ENCODE measurements at places on chromosomes 7 and 10.

GRCh38 chr7:151374726-151375125, 33.1 kb downstream of the NUB1 start:
- H3K36me3 ChIP-seq: peaks cover 74% of the 10 kb centered on the region
- no peak overlapping the region for H3K4me3 ChIP-seq
- H3K27ac ChIP-seq: no peak overlapping the region
- no peaks in the 10 kb centered on the region for H3K27me3 ChIP-seq
- no peaks in the 10 kb centered on the region for H3K4me1 ChIP-seq
- no peak for DNase-seq

- H3K27me3 ChIP-seq: no peaks in the 10 kb centered on the region
- H3K36me3 ChIP-seq: no peaks in the 10 kb centered on the region
- no peak overlapping the region for H3K27ac ChIP-seq
- peaks cover 8% of the 10 kb centered on the region for H3K4me1 ChIP-seq
- DNase-seq: no peak
These were observed 39.9 kb downstream of the CYTH3 start for GRCh38 chr7:6232534-6232933.

DNA sequence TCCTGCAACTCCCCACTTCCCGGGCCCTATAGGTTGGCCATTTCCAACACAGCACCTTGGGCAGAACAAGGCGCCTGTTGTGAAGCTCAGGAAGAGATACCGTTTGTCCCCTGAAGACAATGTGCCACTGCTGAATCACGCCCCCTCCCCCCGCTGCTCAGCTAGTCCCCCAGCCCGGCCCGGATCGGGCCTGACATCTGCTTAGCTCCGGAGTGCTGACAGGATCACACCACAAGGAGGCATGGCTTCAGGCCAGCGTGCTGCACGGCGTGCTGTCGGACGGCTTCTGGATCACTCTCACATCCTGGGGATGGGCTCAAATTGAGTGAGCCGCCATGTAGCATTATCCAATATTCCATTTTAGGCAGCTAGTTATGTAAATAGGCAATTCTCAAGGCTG, 62.1 kb upstream of the EFCAB10 start:
- H3K4me3 ChIP-seq: no peak overlapping the region
- H3K4me1 ChIP-seq: no peaks in the 10 kb centered on the region
- H3K27ac ChIP-seq: no peak overlapping the region
- H3K27me3 ChIP-seq: no peaks in the 10 kb centered on the region
- peaks cover 46% of the 10 kb centered on the region for H3K36me3 ChIP-seq

DNA sequence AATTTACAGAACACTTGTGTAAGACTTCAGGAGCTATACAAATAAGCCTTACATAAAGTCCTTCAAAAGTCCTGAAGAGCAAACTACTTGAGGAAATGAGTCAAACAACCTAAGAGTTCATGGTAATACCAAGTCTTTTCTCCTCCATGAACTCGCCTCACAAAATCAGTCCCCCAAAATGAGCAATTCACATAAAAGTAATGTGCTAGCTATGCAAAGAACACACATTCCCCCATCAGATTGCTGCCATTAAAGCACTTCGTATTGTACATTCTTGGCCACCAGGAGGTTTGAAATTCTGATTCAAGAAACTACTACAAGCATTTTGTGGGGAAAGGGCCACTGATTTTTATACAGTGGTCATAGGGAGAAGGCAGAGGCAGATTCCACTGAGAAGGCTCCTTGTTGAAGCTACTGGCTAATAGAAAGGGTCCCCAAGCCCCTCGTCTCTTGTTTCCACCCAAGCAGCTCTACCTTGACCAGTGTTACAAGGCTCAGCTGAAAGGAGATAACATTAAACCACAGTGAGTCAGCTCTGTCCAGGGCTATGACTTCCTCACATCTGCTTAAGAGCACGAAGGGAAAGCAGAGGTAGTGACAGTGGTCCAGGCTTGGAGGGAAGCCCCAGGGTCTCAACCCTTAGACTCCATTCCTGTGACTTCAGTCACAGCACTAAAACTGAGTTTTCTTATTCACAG, 115.2 kb upstream of the CDK1 start:
- no peak for DNase-seq
- H3K27ac ChIP-seq: no peak overlapping the region
- no peak overlapping the region for H3K4me3 ChIP-seq
- no peaks in the 10 kb centered on the region for H3K36me3 ChIP-seq

GRCh38 chr7:101094376-101094775, 9.1 kb downstream of the TRIM56 start:
- peaks cover 19% of the 10 kb centered on the region for H3K36me3 ChIP-seq
- H3K4me3 ChIP-seq: no peak overlapping the region
- no peaks in the 10 kb centered on the region for H3K27me3 ChIP-seq
- H3K27ac ChIP-seq: no peak overlapping the region

- no peaks in the 10 kb centered on the region for H3K36me3 ChIP-seq
- DNase-seq: no peak
- H3K4me3 ChIP-seq: no peak overlapping the region
- no peaks in the 10 kb centered on the region for H3K27me3 ChIP-seq
- no peak overlapping the region for H3K27ac ChIP-seq
These were observed 51.2 kb upstream of the KMT2E start for GRCh38 chr7:104962781-104963180.

DNA sequence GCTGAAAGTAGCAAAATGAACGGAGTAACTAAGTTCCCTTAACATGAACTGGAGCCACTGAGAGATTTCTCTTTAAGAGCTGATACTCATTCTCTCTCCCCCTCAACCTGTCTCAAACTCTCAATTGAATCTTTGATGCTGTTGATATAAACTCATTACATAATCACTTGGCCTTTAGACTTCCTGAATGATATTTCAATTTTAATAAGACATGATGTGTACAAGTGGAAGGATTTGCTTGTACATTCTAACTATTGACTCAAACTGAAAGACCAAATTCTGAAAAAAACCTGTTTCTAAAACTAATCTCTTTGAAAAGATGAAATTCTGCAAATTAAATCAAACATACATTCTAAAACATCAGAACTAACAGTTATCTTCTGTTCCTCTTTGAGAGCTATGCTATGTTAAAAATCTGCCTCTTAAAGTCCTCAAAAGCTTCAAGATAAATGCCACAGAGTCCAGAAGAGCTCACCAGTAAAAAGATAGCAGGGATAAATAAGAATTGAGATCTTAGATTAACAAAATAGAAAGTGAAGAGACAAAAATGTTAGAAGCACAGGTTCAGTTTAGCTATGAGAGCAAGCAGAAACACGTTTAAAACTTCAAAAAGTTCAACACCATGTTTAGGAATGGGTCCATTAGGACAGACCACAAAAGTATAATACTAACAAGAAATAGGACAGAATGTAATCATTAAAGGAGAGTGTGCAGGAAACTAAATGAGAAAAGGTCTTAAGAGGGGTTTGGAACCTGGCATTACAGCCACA, 46.1 kb downstream of the TNPO3 start:
- H3K4me3 ChIP-seq: no peak overlapping the region
- peaks cover 90% of the 10 kb centered on the region for H3K36me3 ChIP-seq
- H3K27me3 ChIP-seq: no peaks in the 10 kb centered on the region
- H3K27ac ChIP-seq: no peak overlapping the region

DNA sequence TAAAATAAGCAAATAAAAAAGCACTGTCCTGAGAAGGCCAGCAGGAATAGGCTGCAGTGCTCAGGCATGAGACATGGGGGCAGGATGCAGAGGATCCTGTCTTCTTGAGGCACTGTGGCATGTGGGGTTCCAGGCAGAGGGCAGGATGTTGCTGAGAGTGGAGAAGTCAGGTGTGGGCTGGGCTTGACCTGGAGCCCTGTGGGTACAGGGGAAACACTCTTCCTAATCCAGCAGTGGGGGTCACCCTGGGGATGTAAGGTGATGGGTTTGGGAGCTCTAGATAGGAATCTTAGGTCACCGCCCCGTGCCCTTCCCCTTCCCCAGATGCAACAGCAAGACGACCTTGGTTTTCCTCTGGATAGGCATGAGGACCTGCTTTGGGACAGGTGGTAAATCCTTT, 13.6 kb downstream of the SUMF2 start:
- peaks cover 71% of the 10 kb centered on the region for H3K36me3 ChIP-seq
- H3K27ac ChIP-seq: no peak overlapping the region
- no peaks in the 10 kb centered on the region for H3K27me3 ChIP-seq
- no peak overlapping the region for H3K4me3 ChIP-seq
- DNase-seq: no peak

- DNase-seq: no peak
- H3K27ac ChIP-seq: no peak overlapping the region
These were observed 185.3 kb downstream of the WDR11 start for GRCh38 chr10:121036431-121036830.

DNA sequence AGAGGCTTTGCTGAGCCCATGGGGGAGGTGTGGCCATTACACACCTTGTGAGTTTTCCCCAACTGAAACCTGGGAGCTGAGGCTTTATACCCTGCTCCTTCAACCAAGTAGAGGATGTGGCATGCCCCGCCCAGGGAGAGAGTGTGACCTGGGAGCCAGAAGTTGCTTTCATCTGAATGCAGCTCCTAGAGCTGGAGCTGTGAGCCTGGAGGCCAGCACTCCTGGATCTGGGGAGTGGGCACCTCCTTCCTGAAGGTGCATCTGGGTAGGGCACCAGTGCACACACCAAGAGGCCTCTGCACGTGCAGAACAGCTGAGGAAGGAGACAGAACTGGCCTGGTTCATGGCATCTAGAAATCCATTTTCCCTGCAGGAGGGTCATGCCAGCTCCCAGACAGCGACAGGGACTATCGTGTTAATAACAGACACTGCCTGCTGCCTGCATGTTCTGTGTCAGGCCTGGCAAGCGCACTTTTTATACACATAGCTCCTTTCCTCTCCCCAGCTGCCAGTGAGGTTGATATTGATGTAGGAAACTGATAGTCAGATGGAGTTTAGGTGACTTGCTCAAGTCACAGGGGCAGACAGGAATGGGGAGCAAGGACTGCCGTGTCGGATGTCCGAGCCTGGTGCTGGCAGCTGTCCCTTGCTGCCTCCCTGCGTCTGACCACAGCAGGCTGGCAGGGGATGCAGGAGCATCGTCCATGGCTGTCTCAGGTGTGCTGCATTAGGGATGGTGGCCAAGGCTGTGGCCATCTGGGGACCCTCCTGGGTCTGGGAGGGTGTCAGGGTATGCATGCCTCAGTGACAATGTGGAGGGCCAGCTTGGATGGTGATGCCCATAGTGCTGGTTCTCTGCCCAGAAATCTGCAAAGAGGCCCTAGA, 189.9 kb upstream of the CXCL12 start:
- no peak for DNase-seq
- no peaks in the 10 kb centered on the region for H3K36me3 ChIP-seq
- H3K27me3 ChIP-seq: no peaks in the 10 kb centered on the region
- H3K27ac ChIP-seq: no peak overlapping the region

GRCh38 chr10:63618552-63618951, 97.4 kb downstream of the REEP3 start:
- DNase-seq: no peak
- H3K27me3 ChIP-seq: no peaks in the 10 kb centered on the region
- H3K36me3 ChIP-seq: peaks cover 17% of the 10 kb centered on the region
- H3K27ac ChIP-seq: no peak overlapping the region
- H3K4me1 ChIP-seq: no peaks in the 10 kb centered on the region

- no peaks in the 10 kb centered on the region for H3K4me1 ChIP-seq
- H3K27ac ChIP-seq: no peak overlapping the region
- no peak overlapping the region for H3K4me3 ChIP-seq
- no peaks in the 10 kb centered on the region for H3K36me3 ChIP-seq
- H3K27me3 ChIP-seq: no peaks in the 10 kb centered on the region
These were observed 572.4 kb downstream of the PHTF2 start for GRCh38 chr7:78370936-78371335.

DNA sequence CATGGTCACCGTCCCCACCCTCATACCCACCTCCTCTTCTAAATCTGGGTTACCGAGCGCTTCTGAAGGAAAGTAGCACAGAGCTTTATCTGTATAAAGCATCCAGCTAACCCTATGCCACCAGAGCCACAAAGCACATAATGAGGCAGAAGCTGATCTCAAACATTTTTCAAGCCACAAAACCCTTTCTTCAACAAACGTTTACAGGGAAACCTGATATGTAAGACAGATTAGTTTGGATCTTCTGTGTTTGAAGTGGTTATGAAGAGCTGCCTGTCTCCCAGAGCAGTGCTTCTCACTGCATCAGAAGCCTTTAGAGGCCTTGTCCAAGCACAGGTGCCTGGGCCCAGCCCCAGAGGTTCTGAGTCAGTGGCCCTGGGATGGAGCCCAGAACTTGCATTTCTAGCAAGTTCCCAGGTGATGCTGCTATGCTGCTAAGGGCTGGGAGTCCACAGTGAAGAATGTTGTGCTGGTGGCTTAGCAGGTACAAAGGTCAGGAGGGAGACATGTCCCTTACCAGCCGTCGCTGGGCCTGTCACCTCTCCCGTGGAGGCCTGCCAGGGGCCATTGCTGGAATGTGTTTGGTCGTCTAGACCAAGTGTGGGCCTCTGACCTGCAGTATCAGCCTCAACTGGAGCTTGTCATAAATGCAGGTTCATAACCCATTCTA, 90.4 kb downstream of the TAF3 start:
- peak; percentile 54 for DNase-seq
- H3K4me1 ChIP-seq: peaks cover 10% of the 10 kb centered on the region
- no peak overlapping the region for H3K27ac ChIP-seq
- no peak overlapping the region for H3K4me3 ChIP-seq
- no peaks in the 10 kb centered on the region for H3K27me3 ChIP-seq

DNA sequence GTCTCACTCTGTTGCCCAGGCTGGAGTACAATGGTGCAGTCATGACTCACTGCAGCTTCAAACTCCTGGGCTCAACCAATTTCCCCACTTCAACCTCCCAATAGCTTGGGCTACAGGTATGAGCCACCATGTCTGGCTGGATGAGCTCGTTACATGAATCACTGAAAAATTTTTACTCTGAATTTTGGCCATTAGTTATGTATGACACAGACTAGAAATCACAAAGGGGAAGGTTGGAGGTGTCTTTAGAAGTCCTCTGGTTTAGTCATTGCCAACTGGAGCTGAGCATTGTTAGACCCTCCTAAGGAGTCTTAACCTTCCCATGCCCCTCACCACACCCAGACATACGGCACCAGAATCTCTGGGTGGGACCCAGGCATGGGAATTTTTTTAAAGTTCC, 34.7 kb downstream of the SVIL start:
- no peaks in the 10 kb centered on the region for H3K27me3 ChIP-seq
- no peak overlapping the region for H3K4me3 ChIP-seq
- no peaks in the 10 kb centered on the region for H3K36me3 ChIP-seq
- no peak for DNase-seq
- no peak overlapping the region for H3K27ac ChIP-seq

- no peaks in the 10 kb centered on the region for H3K27me3 ChIP-seq
- DNase-seq: no peak
- no peaks in the 10 kb centered on the region for H3K36me3 ChIP-seq
- no peaks in the 10 kb centered on the region for H3K4me1 ChIP-seq
- H3K4me3 ChIP-seq: no peak overlapping the region
These were observed 66.8 kb downstream of the CACNA2D1 start for GRCh38 chr7:82376739-82377138.

- no peak for DNase-seq
- H3K4me1 ChIP-seq: no peaks in the 10 kb centered on the region
- H3K27ac ChIP-seq: no peak overlapping the region
- H3K4me3 ChIP-seq: no peak overlapping the region
- no peaks in the 10 kb centered on the region for H3K36me3 ChIP-seq
These were observed 20.0 kb downstream of the NEURL1 start for GRCh38 chr10:103513380-103514060.

- DNase-seq: no peak
- no peaks in the 10 kb centered on the region for H3K4me1 ChIP-seq
- H3K4me3 ChIP-seq: no peak overlapping the region
- peaks cover 4% of the 10 kb centered on the region for H3K27me3 ChIP-seq
These were observed 25.8 kb downstream of the AQP1 start for GRCh38 chr7:30937416-30937815.

Data from DND-41 (cell line).